ENCODE measurements at places on chromosomes 5 and 9. TPM values are rescaled to one million over a fixed set of nuclear protein-coding genes. Genes with fewer than 3 reads are reported as not detected.

The COL27A1 gene
- 10.5 TPM for total RNA-seq

The GGTA1 gene
- not detected for total RNA-seq

The BARHL1 gene
- 0.07 TPM for total RNA-seq

The CDH6 gene
- 5.3 TPM for total RNA-seq

The STK10 gene
- 7.4 TPM for total RNA-seq

The LCN15 gene
- not detected for total RNA-seq

The MEGF10 gene
- total RNA-seq = 12.4 TPM

The IFNB1 gene
- not detected for total RNA-seq

The FBP2 gene
- total RNA-seq = not detected

The LCP2 gene
- 0.21 TPM for total RNA-seq

The IL7R gene
- not detected for total RNA-seq

The LRRTM2 gene
- total RNA-seq = not detected

The ZNF883 gene
- 0.21 TPM for total RNA-seq

The DAB2 gene
- total RNA-seq = 2.7 TPM

The LTC4S gene
- total RNA-seq = 5.1 TPM
